ENCODE measurements at places on chromosomes 1 and 21.

DNA sequence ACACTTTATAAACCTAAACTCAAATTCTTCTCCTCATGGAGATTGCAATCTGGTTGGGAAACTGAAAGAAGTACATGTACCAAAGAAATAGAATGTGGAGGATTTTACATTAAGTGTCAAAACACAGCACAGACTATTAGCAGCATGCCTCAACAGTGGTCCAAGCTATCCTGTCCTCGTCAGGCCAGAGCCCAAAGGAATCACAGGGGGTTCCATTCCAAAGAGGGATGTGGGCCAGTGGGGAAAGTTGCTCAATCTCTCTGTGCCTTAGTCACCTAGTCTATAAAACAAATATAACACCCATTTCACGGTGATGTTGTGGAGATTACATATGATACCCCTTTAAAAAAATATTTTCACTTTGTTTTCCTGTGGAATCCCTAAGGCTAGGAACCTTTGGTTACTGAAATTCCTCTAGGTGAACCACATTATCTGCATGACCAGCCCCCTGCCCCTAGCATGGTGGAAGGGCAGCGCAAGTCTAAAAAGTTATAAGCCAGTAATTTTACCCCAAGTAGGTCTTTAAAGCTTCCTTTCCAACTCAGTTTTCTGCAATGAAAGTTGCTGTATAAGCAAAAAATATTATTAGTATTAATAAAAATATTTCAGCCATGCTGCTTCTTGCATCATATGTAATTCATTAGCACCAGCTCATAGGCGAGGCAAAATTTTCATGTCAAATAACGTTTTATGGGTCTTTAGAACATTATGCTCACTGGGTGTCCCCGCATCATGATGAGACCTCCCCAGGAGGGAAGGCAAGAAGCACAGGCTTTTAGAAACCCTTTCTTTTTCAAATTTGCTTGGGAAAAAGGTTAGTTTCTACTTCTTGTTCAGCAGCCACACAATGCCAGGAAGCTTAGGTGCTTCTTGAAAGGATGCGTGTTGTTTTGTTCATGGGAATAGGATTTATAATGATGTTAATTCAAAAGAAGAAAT is 548.8 kb upstream of the PKN2 start:
- DNase-seq: no peak

DNA sequence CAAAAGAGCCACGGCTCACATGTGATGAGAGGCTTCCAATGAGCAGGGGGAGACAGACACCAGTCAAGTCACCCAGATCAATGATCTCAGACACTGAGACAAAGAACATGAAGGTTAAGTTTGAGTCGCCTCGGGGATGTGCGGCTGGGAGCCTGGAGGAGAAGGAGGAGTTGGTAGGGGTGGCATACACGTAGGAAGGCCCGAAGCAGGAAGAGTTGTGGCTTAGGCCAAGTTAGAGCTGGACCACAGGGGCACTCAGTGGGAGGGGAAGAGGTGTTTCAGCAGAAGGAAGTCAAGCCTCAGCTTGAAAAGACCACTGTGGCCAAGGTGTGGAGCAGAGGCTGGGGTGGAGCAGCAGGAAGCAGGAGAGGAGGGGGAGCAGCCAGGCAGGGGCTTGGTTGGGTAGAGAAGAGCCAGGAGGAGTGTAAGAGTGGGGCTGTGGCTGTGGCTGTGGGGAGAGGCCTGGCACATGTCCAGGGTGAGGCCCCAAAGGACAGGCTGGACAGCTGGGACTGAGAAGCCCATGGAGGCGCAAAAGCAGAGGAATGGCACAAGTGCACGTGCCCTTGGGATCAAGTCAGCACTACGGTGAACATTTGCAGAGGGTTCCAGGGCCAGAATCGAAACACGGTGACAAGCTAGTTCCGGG is 27.6 kb downstream of the CTNNBIP1 start:
- DNase-seq: no peak

DNA sequence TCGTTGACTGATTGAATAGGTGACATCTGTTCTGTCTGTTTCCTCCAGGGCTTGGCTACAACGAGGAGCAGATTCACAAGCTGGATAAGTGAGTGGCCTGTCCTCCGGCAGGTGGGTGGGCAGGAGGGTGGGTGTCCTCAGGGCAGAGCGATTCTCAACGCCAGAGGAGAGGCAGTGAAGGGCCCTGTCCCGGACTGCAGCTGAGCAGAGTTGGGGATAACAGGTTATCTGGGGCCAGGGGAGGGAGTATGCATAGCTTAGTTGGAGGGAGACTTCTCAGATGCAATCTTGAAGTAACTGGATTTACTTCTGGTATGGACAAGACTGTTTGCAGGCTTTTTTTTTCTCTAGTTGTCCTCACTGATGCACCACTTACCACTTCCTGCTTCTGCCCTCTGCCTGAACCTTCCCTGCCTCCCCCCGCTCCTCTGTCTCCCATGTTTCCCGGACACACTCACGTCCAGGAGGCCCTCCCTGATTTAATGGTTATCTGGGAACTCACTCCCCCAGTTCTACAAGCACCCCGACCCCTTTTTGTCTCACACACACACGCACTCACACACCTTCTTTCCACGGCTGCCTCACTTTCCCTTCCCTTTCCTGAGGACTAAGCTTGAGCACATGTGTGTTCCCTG is 16.4 kb upstream of the RASSF5 start:
- DNase-seq: no peak

DNA sequence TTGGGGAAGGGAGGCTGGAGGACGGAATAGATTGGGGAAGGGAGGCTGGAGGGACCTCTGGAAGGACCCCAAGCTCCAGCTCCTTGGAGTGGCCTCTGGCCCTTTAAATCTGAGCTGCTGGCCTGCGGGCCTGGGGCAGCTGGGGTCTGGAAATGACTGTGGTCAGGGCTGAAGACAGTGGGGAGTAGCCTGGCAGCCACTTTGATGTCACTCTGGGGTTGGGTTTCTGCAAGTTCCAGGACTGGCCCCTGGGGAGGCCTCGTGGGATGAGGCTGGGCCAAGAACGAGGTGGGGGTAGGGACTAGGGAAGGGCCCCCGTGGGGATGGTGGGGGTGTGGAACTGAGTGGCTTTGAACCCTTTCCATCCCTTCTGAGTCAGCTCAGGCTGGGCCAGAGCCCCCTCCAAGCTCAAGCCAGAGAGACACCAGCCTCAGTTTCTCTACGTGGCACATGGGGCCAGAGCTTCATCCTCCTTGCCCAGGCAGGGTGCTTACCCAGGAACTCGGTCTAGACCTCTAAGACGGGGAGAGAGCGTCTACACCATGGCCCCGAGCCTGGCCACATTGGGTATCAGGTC is 59.7 kb downstream of the ALPL start:
- DNase-seq: no peak

GRCh38 chr1:95371666-95372282 is 137.8 kb downstream of the RWDD3 start:
- no peak for DNase-seq

DNA sequence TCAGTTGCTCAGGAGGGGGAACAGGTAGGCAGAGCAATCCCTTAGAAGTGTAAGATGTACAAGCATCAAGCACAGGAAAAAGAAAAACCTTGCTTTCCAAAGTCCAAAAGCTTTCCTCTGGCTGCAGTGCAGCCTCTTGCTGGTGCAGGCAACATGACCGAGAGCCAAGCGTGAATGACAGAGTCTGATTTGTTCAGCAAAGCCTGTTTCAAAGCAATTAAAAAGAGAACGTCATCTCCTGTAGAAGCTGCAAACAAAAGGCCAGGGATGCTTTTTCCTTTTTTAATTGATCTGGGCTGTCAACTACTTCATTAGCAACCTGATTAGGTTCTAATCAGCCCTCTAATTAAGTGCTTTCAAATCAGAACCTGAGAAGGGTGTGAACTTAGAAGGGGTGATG is 38.2 kb upstream of the PLA2G2C start:
- DNase-seq: no peak

Measured in stimulated activated CD4-positive, alpha-beta T cell treated with anti-CD3 and anti-CD28 coated beads, Interleukin-15, amount 100 ng/mL, for 1 hour (primary cell).